CMK (cell line): ENCODE measurements at places on chromosomes 1 and 21.

- no peak for DNase-seq
These were observed 162.4 kb downstream of the ZSCAN20 start for GRCh38 chr1:33634806-33635205.

DNA sequence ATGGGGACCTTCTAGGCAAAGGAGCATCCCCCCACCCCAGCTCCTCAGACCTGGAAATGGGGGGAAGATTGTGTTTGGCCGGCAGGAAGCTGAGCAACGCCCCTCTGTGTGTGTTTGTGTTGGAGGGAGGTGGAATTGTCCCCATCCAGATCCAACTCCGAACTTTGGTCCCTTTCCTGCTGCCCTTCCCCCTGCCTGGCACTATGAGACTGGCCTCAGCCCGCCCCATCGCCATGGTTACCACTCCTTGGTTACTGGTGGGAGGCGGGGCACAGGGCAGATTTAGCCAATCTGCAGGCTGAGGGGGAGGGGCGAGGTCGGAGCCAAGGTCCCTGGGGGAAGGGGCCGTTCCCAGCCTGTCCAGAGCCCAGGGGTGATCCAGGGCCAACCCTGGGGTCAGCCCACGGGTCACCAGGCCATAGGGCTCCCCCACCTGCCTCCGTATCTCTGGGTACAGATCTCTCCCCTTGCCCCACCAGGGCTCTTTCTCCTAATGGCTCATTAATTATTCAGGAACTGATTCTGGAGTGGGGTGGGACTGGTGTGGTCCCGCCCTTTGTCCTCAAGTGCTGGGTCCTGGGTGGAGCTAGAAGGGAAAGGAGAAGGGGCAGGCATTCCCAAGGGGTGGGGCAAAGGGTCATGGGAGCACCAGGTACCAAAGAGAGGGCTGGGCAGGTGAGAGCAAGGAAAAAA lies 15.2 kb downstream of the PTPRF start:
- DNase-seq, result no peak

GRCh38 chr1:11749203-11749689 lies 12.7 kb upstream of the C1orf167 start:
- peak; percentile 53 for DNase-seq

DNA sequence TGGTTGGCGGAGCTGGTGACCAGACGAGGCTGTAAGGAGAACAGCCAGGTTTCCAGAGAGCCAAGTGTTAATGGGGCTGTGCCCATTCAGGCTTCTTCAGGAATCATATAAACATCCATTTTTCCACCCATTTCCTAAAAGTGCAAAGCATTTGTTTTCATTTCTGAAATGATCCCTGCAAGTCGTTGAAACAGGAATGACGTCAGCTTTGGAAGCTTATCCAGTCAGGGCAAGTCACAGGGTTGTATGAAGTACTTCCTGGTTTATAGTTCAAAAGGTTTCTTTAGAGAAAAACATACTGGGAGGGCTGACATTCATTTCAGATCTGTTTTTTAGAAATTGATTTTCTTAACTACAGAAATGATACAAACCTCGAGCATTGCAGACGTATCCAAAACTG lies 29.2 kb downstream of the IGSF5 start:
- DNase-seq, result no peak

DNA sequence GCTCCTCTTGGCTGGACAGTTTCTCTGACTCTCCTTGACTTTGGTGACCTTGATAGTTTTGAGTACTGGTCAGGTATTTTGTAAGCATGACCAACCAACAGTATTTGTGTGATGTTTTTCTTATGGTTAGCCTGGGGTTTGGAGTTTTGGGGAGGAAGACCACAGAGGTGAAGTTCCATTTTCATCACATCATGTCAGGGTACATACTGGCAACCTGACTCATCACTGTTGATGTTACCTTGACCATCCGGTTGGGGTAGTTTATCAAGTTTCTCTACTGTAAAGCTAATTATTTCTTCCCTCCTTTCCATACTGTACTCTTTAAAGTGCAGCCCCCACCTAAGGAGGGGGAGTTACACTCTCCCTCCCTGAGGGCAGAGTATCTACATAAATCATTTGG lies 13.4 kb downstream of the OSCP1 start:
- DNase-seq, result no peak

- no peak for DNase-seq
These were observed 103.4 kb downstream of the HLX start for GRCh38 chr1:220982686-220983085.

GRCh38 chr1:99650773-99651437 lies 5.0 kb downstream of the PALMD start:
- DNase-seq, result no peak

- no peak for DNase-seq
These were observed 250.6 kb downstream of the PRDM2 start for GRCh38 chr1:13950637-13951036.

DNA sequence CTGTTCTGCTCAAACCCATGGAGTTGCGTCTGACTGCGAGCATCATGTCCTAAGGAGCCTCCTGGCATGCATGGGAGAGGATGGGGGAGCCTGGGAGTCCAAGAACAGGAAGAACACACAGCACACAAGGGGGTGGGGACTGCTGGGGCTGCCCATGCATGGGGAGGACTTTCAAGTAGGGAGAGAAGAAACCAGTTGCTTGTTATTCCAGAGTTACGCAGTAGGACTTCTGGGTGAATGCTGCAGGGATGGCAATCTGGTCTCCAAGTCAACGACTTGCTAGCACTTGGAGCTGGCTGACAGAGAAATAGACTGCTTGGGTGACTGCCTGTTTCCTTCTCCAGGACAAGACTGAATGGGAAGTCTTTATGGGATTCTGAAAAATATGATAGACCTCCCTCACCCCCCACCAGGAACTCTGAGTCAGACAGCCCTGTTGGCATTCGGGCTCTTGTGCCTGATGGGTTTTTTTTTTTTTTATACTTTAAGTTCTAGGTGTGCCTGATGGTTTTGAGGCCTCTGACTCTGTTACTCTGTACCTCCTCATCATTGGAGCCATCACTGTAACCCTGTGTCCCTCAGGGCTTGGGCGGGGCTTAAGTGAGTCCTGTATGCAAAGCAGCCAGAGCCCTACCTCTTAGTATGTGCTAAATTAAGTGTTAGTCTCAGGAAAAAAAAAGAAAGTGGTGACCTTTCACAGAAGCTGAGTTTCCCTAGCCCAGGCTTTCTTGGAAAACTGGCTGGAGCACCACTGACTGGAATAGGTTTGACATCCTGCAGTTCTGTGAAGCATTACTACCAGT lies 30.3 kb downstream of the MAP3K21 start:
- DNase-seq, result no peak

- DNase-seq, result no peak
These were observed 79.0 kb upstream of the MAP10 start for GRCh38 chr1:232726048-232726779.

DNA sequence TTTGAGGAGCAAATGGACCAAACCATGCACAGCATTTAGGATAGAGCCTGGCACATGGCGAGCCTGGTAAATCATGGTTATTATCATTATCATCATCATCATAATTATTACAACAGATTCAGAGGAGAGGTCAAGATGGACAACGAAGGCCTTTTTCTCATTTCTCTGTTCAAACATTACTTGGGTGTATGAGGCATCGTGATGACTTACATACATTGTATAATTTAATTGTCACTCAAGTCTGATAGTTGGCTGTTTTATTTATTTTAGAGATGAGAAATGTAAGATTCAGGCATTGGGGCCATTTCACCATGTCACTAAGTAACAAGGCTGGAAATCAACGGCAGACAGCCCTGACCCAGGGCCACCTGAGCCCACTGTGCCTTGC lies 68.1 kb downstream of the SLC35F3 start:
- DNase-seq, result no peak

GRCh38 chr1:115807723-115808122 lies 33.2 kb downstream of the NHLH2 start:
- DNase-seq, result no peak

GRCh38 chr1:26003262-26003661 lies 5.4 kb upstream of the PAFAH2 start:
- DNase-seq, result no peak

- peak; percentile 41 for DNase-seq
These were observed 143.9 kb upstream of the HMGB4 start for GRCh38 chr1:33719771-33720670.

DNA sequence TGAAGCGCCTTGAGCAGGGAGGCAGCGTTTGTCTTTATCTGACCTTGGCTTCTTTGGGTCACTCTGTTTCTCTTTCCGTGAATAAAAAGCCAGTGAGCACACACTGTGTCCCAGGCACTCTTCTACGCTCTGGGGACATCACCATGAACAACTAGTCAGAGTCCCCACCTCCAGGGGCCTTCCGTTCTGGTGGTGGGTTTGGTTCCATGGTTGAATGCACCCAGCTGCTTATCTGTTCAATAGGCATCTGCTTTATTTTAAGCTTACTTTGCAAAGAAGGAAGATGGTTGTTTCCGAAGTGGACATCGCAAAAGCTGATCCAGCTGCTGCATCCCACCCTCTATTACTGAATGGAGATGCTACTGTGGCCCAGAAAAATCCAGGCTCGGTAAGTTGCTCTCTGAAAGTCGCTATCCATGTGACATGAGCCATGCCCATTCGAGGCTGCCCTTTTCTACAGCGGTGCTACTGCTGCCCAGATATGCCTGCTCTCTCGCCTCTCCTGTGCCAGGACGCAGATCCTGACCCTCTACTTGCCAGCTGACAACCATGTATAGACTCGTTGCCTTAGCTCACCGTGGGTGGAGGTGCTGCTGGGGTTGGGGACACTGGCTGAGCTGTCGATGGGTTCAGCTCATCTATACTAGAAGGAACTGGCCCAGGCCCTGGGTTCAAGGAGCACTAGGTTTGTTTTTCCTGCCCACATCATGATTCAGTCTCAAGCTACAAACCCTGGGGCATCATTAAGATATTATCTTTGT lies 5.9 kb downstream of the MX1 start:
- no peak for DNase-seq

DNA sequence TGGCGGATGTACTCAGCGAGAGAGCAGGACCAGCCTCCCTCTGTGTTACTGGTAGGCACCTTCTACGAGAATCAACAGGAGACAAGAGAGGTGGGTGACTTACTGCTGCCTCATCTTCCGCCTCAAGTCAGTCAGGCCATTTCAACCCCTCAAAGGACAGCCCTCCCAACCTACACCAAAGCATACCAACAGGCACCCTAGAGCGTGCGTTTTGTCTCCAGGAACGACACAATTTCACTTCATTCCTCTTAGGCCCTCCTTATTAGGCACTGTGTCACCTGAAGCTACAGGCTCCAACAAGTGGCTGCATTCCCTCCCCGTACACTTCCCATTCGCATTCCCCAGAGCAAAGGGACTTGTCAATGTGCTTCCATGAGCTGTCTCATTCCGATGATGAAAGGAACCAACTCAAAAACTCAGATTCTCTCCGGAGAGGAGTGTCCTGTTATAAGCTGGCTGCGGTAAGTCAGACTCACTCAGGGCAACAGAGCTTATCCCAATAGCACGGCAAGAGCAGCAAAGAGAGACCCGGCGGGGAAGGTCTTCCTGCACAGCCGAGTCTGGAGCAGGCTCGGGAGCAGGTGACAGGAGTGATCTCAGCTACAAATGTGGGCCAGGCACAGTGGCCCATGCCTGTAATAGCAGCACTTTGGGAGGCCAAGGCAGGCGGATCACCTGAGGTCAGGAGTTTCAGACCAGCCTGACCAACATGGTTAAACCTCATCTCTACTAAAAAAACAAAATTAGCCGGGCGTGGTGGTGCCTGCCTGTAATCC lies 120.6 kb upstream of the IFFO2 start:
- DNase-seq, result no peak

GRCh38 chr1:218624052-218624451 lies 278.9 kb downstream of the TGFB2 start:
- DNase-seq, result no peak

DNA sequence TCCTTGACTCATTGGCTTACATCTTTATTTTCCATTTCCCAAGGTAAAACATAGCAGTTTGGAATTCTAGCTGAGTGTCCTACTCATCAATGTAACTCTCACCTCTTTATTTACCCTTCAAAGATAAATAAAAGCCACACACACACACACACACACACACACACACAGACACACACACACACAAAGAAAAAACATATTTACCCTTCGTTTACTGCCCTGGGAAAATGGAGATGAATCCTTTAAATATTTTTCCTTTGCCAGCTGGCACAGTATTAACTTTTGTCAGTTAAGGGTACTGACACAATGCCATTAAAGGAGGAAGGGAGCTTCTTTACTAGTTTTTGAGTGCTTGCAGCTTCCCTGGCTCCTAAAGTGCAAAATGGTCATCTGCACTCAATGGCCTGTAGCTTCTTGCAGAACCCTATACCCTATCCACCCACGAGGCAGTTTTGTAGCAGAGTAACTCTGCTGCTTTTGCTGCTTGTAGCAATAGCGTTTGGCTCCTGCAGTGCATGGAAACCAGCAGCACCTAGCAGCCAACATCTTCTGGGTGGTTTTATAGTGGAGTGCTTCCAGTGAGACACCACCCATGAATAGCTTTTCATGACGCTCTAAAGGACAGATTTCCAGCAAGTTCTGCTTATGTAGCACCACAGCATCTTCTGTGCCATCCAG lies 103.7 kb downstream of the HS2ST1 start:
- DNase-seq, result no peak

DNA sequence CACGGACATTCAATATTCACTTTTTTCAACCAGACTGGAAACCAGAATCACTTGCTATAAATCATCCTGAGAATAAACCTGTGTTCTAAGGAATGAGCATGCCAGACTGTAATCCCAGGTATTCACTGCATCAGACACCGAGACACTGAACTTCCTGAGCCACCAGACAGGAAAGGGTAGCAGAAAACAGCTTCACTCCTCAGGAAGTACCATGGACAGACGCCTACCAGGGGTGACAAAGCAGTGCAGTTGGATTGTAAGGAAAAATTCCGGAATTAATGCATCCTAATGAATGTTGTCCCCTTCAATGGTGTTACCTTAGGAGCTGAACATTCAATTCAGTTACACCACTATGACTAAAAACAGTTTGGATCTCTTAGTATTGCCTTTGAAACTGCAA lies 156.1 kb downstream of the PIGK start:
- DNase-seq, result no peak

- no peak for DNase-seq
These were observed 47.5 kb downstream of the FBXO2 start for GRCh38 chr1:11606775-11607174.

GRCh38 chr21:46254208-46254975 lies 25.8 kb upstream of the LSS start:
- DNase-seq, result no peak

DNA sequence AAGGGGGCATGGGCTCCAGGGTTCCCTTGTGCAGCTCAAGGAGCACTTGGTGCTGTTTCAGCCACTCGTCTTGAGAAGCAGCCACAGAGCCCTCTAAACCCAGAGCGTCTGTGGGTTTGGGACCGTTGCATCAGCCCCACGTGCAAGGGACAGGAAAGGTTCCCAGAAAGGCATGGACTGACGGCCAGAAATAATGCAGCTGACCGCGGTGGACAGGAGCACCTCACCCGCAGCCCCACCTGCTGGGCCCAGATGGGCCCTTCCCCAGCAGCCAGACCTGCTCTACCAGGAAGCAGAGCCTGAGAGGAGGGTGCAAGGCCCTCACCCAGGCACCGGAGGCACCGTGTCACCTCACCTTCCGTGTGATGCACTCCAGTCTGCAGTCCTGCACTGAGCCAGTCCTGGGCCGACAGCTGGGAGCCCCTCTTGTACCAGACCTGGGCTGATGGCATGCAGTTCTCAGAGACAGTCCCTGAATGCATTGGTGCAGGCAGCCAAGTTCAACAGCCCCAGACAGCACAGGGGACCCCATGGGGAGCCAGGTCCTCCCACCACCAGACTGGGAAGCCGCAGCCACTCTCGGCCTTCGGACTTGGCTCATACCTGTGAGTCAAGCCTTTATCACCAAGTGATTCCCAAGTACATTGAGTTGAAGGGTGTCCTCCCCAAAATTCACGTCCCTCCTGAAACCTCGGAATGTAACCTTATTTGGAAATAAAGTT lies 4.8 kb upstream of the TFF3 start:
- DNase-seq, result no peak

GRCh38 chr21:42887326-42887725 lies 5.8 kb upstream of the NDUFV3 start:
- DNase-seq, result no peak
